SIG-M5 (cell line): ENCODE measurements at places on chromosomes 1 and 21.

DNA sequence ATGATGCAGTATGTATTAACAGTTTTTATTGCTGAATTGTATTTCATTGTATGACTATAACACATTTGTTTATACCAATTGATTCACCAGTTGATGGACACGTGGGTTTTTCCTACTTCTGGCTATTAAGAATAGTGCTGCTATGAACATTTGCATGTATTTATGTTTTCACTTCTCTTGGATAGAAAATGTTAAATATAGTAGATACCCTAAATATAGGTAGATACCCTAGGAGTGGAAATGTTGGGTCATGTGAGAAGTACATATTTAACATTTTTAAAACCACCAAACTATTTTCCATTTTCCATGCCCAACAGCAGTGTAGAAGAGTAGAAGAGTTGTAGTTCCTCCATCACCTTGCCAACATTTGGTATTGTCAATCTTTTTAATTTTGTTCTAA lies 7.8 kb downstream of the PHTF1 start:
- DNase-seq = no peak

DNA sequence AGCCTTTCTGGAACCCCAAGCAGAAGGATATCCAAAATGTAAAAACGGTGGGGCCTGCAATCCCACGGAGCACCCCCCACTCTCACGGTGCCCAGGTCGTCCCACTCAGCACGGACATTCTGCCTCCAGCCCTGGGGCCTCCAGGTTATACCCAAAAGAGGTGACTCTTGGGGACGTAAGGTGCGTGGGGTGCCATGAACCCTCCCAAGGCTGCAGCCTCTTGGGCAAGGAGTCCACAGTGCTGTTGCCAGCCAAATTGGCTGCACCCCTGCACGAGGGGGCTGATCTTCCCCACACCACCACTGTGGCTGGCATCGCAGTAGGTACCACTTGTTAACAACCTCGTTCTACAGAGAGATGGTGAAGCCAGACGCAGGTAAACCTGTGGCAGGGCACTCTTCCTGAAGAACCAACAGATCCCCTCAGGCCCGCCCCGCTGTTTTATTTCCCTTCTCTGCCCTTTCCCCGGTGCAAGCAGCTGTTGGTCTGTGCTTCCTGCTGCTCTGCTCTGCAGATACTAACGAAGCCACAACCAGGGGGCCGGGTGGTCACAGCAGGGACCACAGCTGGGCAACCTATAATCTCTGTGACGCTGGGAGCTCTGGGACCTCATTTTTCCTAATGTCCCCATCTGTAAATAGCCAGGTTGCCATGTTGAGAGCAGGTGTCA lies 8.7 kb downstream of the TFF3 start:
- no peak for DNase-seq

- no peak for DNase-seq
Observed at GRCh38 chr1:61093525-61094137, 11.3 kb downstream of the NFIA start.

- no peak for DNase-seq
Observed at GRCh38 chr1:207814469-207814868, 62.6 kb downstream of the CD46 start.

GRCh38 chr1:12604114-12604874 lies 13.7 kb downstream of the DHRS3 start:
- peak; percentile 75 for DNase-seq
